ENCODE measurements at places on chromosomes 3 and 15.

DNA sequence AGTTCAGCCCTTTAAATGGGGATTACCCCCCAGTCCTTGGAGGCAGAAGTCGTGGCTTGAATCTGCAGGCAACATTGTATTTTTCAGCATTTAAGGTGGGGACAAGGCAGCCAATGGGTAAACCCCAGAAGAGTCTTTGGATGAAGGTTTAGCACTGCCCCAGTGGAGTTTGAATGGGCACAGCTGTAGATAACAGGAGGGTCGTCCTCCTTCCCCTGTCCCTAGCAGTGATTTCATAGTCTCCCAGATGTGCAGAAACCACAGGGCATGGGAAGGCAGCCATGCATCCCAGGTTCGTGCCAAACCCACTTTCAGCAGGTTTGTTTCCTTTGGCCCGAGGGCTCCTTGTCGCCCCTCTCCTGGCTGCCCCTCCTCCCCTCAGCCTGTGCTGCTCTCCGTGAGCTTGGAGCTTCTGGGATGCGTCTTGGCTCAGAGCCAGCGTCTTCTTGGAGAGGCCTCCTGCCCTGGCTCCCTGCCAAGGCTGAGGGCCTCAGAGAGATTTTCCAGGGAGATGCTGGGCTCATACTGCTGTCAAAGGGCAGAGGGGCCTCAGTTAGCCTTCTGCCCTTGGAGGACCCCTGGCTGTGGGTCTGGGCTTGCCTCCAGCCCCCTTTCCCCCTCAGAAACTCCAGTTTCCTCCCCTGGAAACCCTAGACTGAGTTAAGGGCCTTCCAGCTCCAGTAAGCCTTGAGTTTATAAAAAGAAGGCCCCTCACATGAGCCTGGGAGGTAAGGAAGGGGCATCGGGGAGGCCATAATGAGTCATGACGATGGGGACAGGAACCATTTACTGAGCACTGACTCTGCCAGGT lies 48.9 kb upstream of the POLG start:
- DNase-seq, result no peak

GRCh38 chr3:128296469-128297251 lies 143.4 kb downstream of the EEFSEC start:
- DNase-seq, result no peak

GRCh38 chr3:115671761-115672455 lies 48.6 kb downstream of the GAP43 start:
- no peak for DNase-seq

DNA sequence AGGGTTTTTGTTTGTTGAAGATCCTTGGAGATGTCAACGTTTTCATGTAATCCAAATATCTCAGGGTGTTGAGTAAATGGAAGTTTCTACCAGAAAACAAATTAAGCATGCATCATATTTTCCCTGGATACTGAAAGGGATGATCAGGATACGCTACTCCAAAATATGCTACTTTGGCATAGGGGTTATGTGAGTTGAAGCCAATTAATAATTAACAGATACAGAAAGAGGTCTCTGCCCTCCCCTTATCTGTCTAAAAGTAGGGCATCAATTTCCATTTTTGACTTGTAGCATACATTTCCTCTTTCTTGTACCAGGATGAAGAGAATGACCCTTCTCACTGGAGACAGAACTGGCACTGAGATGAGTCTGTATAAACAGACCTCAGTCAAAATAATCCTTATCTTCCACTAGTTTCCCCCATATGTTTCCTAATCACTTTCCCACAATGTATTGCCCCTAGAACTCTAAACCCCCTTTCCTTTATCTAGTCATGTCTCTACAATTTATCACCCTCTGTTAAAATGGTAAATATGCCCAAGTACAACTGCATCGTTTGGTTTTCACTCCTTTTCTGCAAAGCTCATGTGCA lies 17.4 kb upstream of the ASB14 start:
- no peak for DNase-seq
